IPS DF 6.9 (cell line): ENCODE measurements at places on chromosomes 6 and 20.

- DNase-seq: no peak
These were observed 195.0 kb downstream of the TASP1 start for GRCh38 chr20:13443690-13444089.

GRCh38 chr6:80133020-80133419, 26.5 kb downstream of the BCKDHB start:
- DNase-seq: peak; percentile 9

DNA sequence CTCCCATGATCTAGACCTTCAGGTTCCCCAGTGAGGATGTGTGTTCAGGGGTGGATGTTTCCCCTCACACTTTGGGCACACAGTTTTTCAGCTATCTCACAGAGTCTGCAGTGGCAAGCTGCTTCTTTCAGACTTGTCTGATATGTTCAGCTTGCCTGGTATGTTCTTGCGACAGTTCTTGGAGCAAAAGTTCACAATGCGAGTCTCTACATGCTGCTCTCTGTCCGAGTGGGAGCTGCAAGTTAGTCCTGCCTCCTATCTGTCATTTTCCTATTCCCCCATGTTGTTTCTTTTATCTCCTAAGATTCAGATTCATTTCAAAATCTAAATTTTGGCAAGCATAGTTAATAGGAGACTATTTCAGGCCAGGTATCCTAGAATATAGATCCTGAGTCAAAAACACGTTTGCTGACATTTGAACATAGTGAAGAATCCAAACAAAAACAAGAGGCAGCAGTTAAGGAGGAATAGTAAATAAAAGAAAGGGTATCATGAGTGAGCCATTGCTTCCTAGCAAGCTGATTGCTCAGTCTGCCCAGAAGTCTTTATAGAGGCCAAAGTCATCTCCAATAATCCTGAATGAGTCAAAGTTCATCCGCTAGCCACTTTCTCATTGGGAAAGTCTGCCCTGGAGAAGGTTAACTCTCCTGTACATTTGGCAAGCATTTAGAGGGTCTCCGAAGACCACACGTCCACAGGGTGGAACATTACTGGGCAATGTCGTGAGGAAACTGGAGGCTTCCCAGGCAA, 140.2 kb upstream of the MOCS1 start:
- DNase-seq: no peak

DNA sequence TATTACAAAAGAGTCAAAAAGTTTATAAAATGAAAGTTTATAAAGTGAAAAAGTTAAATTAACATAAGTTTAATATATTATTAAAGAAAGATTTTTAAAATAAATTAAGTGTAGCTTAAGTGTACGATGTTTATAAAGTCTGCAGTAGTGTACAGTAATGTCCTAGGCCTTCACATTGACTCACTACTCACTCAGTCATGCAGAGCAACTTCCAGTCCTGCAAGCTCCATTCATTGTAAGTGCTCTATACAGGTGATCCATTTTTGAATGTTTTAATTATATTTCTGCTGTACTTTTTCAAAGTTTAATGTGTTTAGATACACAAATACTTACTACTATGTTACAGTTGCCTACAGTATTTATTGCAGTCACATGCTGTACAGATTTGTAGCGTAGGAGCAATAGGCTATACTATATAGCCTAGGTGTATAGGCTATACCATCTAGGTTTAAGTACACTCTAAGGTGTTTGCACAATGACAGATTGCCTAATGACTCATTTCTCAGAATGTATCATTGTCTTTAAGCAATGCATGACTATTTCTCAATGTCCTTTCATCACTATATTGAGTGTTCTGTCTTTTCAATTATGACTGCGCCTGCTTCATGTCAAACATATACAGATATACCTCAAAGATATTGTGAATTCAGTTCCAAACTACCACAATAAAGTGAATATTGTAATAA, 1110.3 kb upstream of the MAP3K7 start:
- no peak for DNase-seq

DNA sequence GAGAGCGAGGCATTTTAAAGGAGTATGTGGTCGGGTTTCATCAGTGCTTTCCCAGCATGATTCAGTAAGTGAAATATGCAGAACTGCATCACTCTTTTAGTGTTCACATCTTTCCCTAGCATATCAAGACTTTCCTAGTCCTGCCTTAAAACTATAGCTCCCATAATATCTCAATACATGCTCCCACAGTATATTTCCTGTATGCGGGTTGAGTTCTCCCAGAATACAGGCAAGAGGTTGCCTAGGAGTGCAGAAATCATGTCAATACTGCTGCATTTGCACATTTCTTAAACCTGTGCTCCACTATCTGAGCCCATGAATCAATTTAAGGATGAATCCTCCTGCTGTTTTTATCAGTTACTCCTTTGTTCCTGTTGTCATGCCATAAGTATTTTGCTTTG, 386.6 kb upstream of the SLC35B3 start:
- no peak for DNase-seq

- no peak for DNase-seq
These were observed 764.6 kb downstream of the TBC1D32 start for GRCh38 chr6:120569714-120570113.

GRCh38 chr20:17961587-17961940, 7.0 kb downstream of the SNX5 start:
- DNase-seq: no peak

GRCh38 chr6:13730704-13731103, 19.1 kb upstream of the RANBP9 start:
- DNase-seq: no peak

- DNase-seq: no peak
These were observed 43.4 kb upstream of the SUPT3H start for GRCh38 chr6:45420909-45421708.
